HTR-8/SVneo (cell line): ENCODE measurements at places on chromosomes 4 and X.

DNA sequence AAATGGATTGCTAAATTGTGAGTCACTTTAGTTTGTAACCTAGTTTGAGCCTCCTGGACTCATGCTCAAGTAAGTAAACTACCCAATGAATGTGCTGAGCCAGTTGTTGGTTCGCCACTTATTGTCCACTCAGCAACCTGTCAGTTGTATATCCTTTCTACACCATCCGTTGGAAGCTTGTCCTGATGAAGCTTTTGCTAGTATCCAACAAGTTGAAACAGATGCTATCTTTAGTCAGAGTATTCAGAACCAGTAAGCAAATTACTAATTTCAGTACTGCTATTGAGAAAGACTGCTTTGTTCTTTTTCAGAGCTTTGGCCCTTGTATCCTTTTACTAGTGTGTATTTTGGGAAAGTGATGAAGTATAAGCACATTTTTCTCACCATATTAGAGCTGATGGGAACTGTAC, 4.3 kb upstream of the NAA15 start:
- DNase-seq = no peak

GRCh38 chr4:2265113-2266110, 3.5 kb upstream of the MXD4 start:
- no peak for DNase-seq

GRCh38 chr4:162952232-162952631, 214.5 kb downstream of the NAF1 start:
- peak; percentile 12 for DNase-seq

DNA sequence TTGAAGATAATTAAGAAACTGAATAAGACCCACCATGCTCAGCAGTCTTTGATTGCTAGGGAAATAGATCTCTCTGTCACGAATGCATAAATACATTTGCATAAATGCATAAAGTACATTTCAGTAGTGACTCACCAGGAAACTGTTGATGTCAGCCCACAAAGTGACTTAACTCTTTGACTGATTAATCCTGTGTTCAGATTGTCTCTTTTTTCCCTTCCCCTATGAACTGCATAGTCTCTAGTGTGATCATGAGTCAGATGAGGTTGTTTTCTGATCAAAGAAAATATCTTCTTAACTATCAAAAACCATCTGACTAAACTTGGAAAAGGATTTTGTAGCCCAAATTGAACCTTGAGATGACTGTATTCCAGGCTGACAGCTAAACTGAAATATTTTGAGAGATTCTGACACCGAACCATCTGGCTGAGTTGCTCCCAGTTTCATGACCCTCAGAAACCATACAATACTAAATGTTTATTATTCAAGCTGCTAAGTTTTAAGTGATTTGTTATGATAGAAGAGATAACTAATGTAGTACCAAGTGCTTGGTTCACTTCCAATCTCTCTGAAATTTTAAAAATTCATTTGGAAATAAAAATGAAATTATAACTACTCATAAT, 1381.5 kb upstream of the AGA start:
- DNase-seq = no peak

GRCh38 chr4:83906561-83906960, 370.7 kb downstream of the GPAT3 start:
- DNase-seq = no peak

DNA sequence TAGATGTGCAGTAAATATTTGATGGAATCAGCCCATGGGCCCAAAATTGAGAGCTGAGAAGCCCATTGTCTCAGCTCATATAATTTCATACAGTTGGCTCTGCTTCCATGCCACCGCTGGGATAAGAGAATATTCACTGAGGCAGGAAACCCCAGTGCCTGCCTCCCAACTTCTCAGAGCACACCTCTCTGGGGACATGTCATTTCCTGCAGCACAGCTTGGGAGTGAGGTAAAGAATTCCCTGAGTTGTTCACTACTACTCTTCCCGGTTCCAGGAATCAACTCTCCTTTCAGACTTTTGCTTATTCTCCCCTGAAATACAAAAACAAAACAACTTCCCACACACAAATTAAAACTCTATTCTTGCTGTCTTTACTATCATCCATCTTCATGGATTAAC, 389.3 kb downstream of the MAPK10 start:
- DNase-seq = no peak

- DNase-seq = no peak
Observed at GRCh38 chr4:114663083-114663482, 64.5 kb downstream of the UGT8 start.
